ENCODE measurements at places on chromosomes 6 and 20. TPM values are rescaled to one million over a fixed set of nuclear protein-coding genes. Genes with fewer than 3 reads are reported as not detected.

TRIM10 gene
- total RNA-seq, result 4.3 TPM

TCP11 gene
- total RNA-seq, result not detected

SLC32A1 gene
- 6.3 TPM for total RNA-seq

TMEM200A gene
- 22.1 TPM for total RNA-seq

TPD52L1 gene
- total RNA-seq, result 155 TPM

TP53RK gene
- total RNA-seq, result 14.7 TPM

Measured in umbilical cord (tissue), 2 donors.